ENCODE measurements at places on chromosomes 5 and 9. TPM values are rescaled to one million over a fixed set of nuclear protein-coding genes. Genes with fewer than 3 reads are reported as not detected.

The DMRT2 gene
- total RNA-seq, result 0.26 TPM

The FIBCD1 gene
- total RNA-seq, result not detected

The ELOVL7 gene
- 16.7 TPM for total RNA-seq

The WHRN gene
- total RNA-seq, result 11.8 TPM

The PCDHB7 gene
- total RNA-seq, result 2.4 TPM

The TSLP gene
- total RNA-seq, result 2.0 TPM

The SPACA9 gene
- total RNA-seq, result 5.4 TPM

Data from ureter (tissue), 1 donor.